ENCODE measurements at places on chromosomes 11 and 22.

GRCh38 chr22:37561212-37562048, 1.1 kb downstream of the CDC42EP1 start:
- DNase-seq = peak; percentile 58

DNA sequence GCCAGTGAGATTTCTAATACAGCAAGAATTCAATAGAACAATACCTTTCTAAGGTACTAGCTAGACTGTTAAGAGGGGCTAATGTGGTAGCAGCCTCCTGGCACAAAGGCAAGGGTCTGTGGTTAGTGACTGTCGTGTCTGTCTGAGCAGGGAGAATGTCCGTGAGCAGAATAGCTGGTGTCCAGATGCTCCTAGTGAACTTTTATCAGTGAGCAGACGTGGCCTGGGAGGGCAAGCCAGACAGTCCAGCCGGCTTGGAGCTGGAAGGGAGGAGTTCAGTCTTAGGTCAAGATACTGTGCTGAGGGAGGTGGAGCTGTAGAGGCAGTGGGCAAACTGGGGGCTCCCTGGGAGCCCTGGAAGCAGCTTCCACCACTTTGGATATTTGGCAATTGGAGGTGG, 138.6 kb downstream of the TEAD1 start:
- DNase-seq = no peak

DNA sequence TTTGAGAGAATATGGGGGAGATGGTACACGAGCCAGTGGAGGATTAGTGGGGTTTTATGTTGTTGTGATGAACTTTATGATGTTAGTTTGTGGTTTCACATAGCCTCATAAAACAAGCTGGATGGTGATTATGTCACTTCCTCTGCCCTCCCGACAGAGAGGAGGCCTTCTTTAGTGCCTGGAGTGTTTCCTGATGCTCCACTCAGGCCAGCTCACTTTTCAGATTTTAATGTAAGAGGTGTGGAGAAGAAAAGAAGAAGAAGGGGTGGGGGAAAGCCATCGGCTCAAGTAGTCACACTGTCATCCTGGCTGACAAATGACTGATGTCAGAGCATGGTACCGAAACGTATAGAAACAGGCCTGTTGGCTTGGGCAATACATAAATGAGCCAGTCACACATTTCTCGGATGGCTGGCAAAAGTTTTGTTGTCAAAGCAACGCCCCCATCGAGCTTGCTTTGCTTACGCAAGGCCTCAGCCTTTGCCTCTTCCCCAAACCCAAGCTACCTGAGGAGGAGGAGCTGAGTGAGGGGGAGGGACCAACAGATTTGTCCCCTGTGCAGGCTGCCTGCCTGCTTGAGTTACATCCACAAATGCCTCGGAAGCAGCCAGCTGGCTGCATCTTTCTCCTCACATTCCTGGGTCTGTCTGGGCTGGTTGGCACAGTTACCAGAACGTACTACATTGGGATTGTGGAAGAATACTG, at the start of gene HEPHL1:
Gene HEPHL1, plus strand, starts transcription at position 578 of the 705 bp plus-strand sequence. Its CDS starts 15 bp downstream, at position 593.
- DNase-seq = no peak

DNA sequence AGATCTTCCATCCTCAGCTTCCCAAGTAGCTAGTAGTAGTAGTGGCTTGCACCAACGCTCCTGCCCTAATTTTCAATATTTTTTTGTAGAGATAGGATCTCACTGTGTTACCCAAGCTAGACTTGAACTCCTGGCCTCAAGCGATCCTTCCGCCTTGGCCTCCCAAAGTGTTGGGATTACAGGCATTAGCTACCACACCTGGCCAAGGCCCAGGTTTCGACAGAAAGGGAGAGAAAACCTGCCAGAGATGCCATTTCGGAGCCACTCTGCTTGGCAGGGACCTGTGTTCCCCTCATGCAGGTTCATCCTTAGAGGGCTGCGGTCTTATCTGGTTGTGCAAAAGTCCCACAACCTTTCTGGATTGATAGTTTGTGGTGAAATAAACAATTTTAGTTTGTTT, 41.4 kb downstream of the FAM83F start:
- no peak for DNase-seq

DNA sequence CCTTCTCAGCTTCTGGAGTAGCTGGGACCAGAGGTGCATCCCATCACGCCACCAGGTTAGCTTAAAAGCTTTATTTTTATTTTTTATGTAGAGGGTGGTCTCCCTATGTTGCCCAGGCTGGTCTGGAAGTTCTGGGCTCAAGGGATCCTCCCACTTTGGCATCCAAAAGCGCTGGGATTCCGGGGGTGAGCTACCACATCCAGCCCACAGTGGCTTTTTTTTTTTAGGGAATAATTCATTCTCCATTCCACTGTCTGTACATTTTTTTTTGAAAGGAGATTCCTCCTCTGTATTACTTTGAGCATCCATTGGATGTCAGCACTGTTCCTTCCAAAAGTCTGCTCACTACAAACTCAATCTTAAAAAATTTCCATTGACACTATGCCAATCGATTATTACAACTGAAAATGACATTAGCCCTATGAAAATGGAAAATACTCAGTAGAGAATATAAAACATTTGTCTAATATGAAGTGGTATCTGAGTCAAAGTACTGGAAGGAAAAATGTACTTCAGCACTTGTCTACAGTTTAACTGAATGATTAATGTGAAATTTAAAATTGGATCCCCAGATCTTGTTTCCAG, 1.3 kb upstream of the LPXN start:
- no peak for DNase-seq

- no peak for DNase-seq
Observed at GRCh38 chr22:46501701-46502100, 35.7 kb downstream of the CELSR1 start.

GRCh38 chr11:116544721-116545120, 228.1 kb downstream of the BUD13 start:
- DNase-seq = no peak

DNA sequence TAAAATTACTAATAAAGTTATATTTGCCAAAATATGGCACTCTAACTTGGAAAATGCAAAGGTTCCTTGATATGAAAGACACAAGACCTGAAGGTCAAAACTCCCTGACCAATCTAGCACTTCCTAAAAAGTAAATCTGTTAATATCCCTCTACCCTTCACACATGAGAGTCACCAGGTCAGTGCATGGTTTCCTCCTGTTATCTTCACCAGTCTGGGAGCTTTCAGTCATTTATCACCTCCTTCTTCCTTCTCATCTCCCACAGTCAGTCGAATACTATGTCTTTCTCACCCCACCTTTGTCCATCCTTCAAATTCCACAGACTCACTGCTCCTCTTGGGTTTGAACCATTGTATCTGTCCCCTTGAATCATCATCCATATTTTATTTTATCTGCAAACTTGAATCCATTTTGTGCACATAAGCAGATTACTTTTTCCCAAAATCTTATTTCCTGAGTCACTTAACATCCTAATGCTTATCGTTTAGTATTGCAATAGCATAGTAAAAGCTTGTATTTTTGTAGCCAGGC, 2.6 kb downstream of the HBE1 start:
- no peak for DNase-seq

GRCh38 chr11:96010683-96011082, 86.8 kb upstream of the MTMR2 start:
- no peak for DNase-seq

- DNase-seq = no peak
Observed at GRCh38 chr11:103792981-103793468, 243.4 kb upstream of the DDI1 start.

DNA sequence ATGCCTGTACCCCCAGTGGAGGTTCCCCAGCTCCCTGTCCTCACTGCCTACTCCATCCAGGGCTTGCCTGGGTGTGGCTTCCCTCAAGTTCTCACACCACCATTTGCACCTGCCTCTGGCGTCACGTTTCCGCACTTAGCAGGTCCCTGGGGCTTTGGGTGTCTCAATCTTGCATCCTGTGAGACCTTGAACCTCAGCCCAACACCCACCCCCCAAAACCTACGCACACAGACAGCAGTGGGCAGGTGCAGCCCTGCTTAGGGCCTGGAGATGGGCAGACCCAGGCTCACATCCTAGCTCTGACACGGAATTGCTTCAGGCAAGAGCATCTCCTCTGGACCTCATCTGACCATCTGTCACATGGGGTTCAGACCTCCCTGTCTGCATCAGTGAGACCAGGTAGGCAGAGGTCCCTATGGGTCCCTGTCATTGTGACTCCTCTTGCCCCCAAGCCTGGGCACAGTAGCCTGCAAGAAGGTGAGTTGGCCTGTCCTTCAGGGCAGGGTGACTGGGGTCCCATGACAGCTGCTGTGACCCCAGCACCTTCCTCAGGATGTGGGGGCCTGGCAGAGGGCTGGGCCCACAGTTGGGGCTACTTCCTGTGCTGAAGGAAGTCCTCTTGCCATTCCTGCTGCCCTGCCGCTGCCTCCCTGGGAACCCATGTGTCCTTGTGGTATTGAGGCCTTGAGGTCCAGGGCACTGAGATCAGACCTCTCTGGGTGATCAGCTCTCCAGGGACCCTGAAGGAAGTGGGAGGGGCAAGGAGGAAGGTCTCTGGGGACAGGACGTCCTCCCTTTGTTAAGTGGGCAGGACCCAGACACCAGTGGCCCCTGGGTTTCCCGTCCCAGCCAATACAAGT, 2.0 kb downstream of the SIPA1 start:
- DNase-seq = peak; percentile 54

GRCh38 chr11:5280582-5281102, 10.9 kb upstream of the HBE1 start:
- no peak for DNase-seq

GRCh38 chr11:100867606-100868005, 180.5 kb downstream of the ARHGAP42 start:
- DNase-seq = no peak

DNA sequence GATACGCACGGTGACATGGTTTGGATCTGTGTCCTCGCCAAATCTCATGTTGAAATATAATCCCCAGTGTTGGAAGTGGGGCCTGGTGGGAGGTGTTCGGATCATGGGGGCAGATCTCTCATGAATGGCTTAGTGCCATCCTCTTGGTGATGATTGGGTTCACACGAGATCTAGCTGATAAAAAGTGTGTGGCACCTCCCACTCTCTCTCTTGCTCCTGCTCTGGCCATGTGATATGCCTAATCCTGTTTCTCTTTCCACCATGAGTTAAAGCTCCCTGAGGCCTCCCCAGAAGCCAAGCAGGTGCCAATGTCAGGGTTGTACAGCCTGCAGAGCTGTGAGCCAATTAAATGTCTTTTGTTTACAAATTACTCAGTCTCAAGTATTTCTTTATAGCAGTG, 303.1 kb upstream of the PLET1 start:
- DNase-seq = no peak

GRCh38 chr11:33687733-33688479, 12.7 kb downstream of the C11orf91 start:
- no peak for DNase-seq

- DNase-seq = no peak
Observed at GRCh38 chr11:61058583-61059259, 43.6 kb upstream of the CD5 start.

GRCh38 chr22:43658823-43659222, 153.3 kb downstream of the EFCAB6 start:
- DNase-seq = no peak

GRCh38 chr11:128045094-128045725, 542.1 kb downstream of the ETS1 start:
- DNase-seq = no peak

DNA sequence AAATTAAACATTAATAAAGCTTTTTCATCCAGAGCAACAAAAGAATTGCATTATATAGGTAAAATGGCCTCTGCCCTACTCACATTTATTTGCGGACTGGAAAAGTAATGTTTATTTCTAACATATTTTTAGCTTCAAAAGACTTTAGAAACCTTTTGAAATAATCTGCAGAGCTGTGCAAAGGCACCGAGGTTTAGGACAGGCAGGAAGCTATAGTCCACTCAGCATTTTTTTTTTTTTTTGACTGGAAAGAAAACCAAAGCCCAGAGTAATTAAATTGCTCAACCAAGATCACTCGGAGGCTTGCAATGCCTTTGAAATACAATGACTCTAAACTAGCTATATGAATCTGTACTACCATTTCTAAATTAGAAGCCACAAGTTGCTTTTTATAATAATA, 19.1 kb downstream of the BARX2 start:
- DNase-seq = no peak

DNA sequence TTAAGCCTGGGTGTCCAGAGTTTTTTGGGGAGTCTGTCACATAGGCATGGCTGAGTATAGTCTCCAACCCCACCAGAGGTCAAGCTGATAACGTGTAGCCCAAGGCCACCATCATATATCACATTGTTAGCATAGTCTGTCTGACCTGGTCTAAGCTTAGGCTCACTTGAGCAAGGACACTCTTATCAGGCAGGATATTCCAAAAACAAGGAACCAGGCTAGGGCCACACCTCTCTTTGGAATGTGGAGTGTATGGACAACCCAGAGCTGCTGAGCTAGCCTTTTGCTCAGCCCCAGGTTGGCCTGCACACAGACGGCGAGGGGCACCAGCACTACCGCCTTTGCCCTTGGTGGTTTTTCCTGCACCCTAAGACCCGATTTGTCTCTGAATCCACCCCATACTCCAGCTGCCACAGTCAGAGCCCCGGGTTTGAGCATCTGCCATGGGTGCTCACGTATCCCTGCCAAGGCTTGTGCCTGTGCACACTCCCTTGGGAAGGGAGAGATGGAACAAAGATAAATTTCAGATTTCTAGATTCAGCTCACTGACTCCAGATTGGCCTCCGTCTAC, 7.2 kb downstream of the SNAP29 start:
- no peak for DNase-seq

- DNase-seq = no peak
Observed at GRCh38 chr11:6567371-6567745, 36.1 kb downstream of the RRP8 start.

Data from T-helper 1 cell (primary cell).